ENCODE measurements at places on chromosomes 4 and X. TPM values are rescaled to one million over a fixed set of nuclear protein-coding genes. Genes with fewer than 3 reads are reported as not detected.

DNA sequence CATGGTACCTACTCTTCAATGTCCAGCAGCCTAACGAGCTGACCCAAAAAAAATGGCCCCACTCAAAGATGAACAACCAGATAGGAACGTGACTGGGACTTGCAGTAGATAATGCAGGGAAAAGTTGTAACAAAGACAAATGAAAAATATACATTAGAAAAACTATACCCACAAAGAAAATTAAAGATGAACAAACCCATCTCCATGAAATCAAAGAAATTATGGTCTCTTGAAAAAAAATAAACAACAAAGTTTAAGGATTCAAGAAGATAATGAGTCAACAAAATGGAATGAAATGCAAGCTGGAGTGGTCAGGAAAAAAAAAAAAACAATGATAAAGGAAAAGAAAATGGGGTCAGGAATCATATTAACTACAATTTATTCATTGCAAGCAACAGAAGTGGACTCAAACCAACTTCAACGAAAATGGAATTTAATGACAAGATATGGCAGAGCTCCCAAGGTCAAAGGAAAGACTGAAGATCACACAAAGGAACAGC is 309.8 kb upstream of the GALNT7 start:
- no peaks in the 10 kb centered on the region for H3K36me3 ChIP-seq
- H3K27ac ChIP-seq: no peak overlapping the region
- H3K4me1 ChIP-seq: no peaks in the 10 kb centered on the region
- H3K4me3 ChIP-seq: no peak overlapping the region
- H3K27me3 ChIP-seq: no peaks in the 10 kb centered on the region
- no peak for DNase-seq

Gene FAM133A
- 1.2 TPM for total RNA-seq

GRCh38 chrX:65581661-65582339 is 47.2 kb upstream of the LAS1L start:
- H3K27me3 ChIP-seq: no peaks in the 10 kb centered on the region
- no peaks in the 10 kb centered on the region for H3K36me3 ChIP-seq
- no peaks in the 10 kb centered on the region for H3K4me1 ChIP-seq
- H3K4me3 ChIP-seq: no peak overlapping the region
- no peak overlapping the region for H3K27ac ChIP-seq
- DNase-seq: peak; percentile 73

- H3K4me3 ChIP-seq: no peak overlapping the region
- no peak overlapping the region for H3K27ac ChIP-seq
- H3K4me1 ChIP-seq: no peaks in the 10 kb centered on the region
- no peaks in the 10 kb centered on the region for H3K27me3 ChIP-seq
- DNase-seq: no peak
- H3K36me3 ChIP-seq: no peaks in the 10 kb centered on the region
Observed at GRCh38 chr4:172869621-172870268, 298.9 kb upstream of the GALNT7 start.

Gene BEX3
- total RNA-seq: 267 TPM

DNA sequence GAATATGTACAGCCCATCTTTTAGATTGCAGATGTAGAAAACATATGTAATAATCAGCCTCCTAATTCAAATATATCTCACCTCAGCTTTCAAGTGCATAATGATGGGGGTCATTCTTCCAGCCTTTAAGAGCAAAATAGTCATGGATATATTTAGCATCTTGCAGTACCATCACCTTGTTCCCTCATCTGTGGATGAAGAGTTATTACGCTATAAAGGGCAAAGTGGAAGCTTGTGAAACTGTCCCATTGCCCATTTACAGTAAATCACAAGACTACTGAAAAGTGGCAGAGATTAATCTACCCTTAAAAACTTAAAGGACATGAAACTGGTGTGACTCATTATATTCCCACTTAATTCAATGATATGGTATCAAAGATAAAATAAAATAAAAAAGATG is 979.7 kb upstream of the HS3ST1 start:
- H3K27me3 ChIP-seq: no peaks in the 10 kb centered on the region
- H3K4me1 ChIP-seq: no peaks in the 10 kb centered on the region
- H3K4me3 ChIP-seq: no peak overlapping the region
- H3K36me3 ChIP-seq: no peaks in the 10 kb centered on the region
- no peak overlapping the region for H3K27ac ChIP-seq

GRCh38 chrX:96376266-96376665 is 308.4 kb upstream of the DIAPH2 start:
- H3K4me3 ChIP-seq: no peak overlapping the region
- H3K36me3 ChIP-seq: no peaks in the 10 kb centered on the region
- DNase-seq: no peak
- H3K27ac ChIP-seq: no peak overlapping the region
- no peaks in the 10 kb centered on the region for H3K27me3 ChIP-seq

Gene ADGRL3
- total RNA-seq: 21.2 TPM

DNA sequence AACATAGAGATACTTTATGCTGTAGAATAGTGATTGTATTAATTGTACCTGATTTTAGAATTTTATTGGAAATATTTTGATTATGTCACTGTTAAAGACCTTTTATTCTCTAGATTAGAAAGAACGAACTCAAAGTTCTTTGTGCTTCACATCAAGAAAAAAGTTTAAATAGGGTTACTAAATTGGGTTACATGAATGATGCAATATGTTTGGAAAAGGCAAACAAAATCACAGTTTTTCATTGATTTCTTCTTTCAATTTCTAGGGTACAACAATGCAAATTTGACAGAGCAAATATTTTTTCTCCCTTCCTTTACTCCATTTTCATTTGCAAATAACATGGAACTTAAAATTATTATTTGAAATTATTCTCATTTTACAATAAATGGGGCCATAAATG is 24.0 kb upstream of the ANKRD50 start:
- H3K27me3 ChIP-seq: no peaks in the 10 kb centered on the region
- DNase-seq: no peak
- H3K27ac ChIP-seq: no peak overlapping the region
- H3K4me1 ChIP-seq: no peaks in the 10 kb centered on the region
- no peak overlapping the region for H3K4me3 ChIP-seq
